ENCODE measurements at places on chromosomes 7 and 10. TPM values are rescaled to one million over a fixed set of nuclear protein-coding genes. Genes with fewer than 3 reads are reported as not detected.

The PNLIPRP1 gene
- total RNA-seq: not detected

GRCh38 chr7:126803060-126803665 lies 449.6 kb downstream of the GRM8 start:
- DNase-seq: peak; percentile 54
- no peaks in the 10 kb centered on the region for H3K36me3 ChIP-seq
- no peaks in the 10 kb centered on the region for H3K27me3 ChIP-seq
- H3K4me3 ChIP-seq: no peak overlapping the region

GRCh38 chr7:131095346-131095745 lies 232.3 kb upstream of the MKLN1 start:
- H3K27me3 ChIP-seq: no peaks in the 10 kb centered on the region
- H3K4me1 ChIP-seq: peaks cover 44% of the 10 kb centered on the region
- H3K27ac ChIP-seq: no peak overlapping the region
- peaks cover 7% of the 10 kb centered on the region for H3K36me3 ChIP-seq

DNA sequence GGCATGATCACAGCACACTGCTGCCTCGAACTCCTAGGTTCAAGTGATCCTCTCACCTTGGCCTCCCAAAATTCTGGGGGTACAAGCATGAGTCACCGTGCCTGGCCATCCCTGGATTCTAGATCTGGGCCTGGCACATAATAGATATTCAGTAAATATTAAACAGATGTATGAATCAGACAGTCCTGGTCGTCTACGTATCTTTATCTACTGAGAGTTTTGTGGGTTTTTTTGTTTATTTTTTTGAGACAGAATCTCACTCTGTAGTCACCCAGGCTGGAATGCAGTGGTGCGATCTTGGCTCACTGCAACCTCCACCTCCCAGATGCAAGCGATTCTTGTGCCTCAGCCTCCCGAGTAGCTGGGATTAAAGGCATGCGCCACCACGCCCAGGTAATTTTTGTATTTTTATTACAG lies 24.3 kb upstream of the ITGB1 start:
- H3K27ac ChIP-seq: peak overlapping the region; percentile 91
- peaks cover 51% of the 10 kb centered on the region for H3K4me1 ChIP-seq
- H3K4me3 ChIP-seq: no peak overlapping the region
- no peaks in the 10 kb centered on the region for H3K36me3 ChIP-seq
- H3K27me3 ChIP-seq: no peaks in the 10 kb centered on the region

The MKX gene
- total RNA-seq: not detected

The TMEM213 gene
- total RNA-seq: not detected

- no peak overlapping the region for H3K27ac ChIP-seq
- no peaks in the 10 kb centered on the region for H3K4me1 ChIP-seq
- H3K4me3 ChIP-seq: no peak overlapping the region
- no peaks in the 10 kb centered on the region for H3K36me3 ChIP-seq
- DNase-seq: no peak
- no peaks in the 10 kb centered on the region for H3K27me3 ChIP-seq
Observed at GRCh38 chr7:47786557-47787248, 161.6 kb downstream of the PKD1L1 start.

DNA sequence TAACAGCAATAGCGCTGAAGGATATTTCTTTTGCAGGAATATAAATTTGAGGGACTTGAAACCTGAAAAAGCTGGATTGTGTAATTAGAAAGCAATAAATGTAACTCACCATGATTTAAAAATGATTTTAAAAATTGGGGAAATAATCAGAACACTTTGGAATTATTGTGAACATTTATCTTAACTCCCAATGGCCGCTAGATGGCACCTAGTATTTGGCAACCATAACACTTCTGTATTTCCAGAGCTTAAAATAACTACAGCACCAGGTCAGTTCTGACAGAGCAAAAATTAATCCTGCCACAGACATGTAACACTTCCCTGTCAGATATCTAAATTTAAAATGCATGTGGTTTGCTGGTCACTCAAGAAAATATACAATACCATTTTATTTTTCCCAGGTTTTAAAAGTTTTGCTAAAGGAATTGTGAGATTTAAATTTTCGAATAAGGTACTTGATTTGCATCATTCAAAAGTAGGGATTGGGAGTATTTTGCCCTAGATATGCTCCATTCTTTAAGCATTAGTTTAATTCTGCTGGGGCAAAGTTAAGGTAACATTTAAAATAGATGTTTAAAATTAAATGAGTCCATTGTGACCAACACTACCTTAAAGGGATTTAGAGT lies 144.5 kb downstream of the PPP1R3A start:
- no peaks in the 10 kb centered on the region for H3K27me3 ChIP-seq
- no peak for DNase-seq
- no peaks in the 10 kb centered on the region for H3K36me3 ChIP-seq

The SNX8 gene
- total RNA-seq: 15.7 TPM

GRCh38 chr10:42149027-42149700 lies 489.2 kb downstream of the ZNF33B start:
- no peak overlapping the region for H3K4me3 ChIP-seq
- H3K4me1 ChIP-seq: no peaks in the 10 kb centered on the region
- no peaks in the 10 kb centered on the region for H3K36me3 ChIP-seq

The GPR37 gene
- not detected for total RNA-seq

DNA sequence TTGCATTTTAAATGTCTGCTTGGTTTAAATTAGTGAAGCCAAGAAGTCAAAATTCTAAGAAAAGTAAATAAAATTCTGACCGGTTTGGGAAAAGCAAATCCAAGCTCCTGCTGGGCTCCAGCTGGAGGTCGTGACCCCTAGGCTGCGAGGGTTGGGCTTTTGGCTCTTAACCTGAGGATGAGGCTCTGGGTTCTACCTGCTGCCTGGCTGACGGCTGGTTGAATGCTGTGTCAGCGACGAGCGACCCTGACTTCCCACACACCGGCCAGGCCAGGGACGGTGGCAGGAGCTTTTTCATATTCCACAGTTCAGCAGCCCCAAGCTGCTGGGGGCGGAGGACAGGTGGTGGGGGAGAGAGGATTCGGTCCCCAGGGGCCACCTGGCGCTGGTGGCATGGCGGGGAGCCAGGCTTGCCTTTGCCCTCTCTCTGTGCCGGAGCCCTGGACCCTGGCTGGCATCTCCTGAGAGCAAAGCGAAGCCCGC lies 843 bp upstream of the PLPP4 start:
- H3K27ac ChIP-seq: no peak overlapping the region
- H3K27me3 ChIP-seq: peaks cover 18% of the 10 kb centered on the region

Measured in natural killer cell (primary cell).